ENCODE measurements at places on chromosomes 3 and 15.

- no peak for DNase-seq
Observed at GRCh38 chr3:102570511-102570910, 135.7 kb downstream of the ZPLD1 start.

DNA sequence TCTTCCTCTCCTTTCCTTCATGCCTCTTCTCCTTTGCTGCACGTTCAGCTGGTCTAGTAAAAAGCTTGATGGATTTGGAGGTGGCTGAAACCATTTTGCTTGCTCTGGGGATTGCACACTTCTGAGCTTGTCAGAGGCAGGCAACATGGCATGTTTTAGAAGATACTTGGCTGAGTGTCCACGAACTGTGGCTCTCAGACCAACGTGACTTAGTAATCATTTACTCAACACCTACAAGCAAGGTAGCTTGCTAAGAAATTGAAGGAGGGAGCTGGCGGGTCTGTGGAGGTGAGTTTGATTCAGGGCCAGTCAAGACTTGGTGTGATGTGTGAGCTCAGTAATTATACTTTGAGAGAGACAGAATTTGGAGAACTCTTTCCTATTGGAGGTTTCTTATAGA, 196.0 kb downstream of the LPP start:
- no peak for DNase-seq

DNA sequence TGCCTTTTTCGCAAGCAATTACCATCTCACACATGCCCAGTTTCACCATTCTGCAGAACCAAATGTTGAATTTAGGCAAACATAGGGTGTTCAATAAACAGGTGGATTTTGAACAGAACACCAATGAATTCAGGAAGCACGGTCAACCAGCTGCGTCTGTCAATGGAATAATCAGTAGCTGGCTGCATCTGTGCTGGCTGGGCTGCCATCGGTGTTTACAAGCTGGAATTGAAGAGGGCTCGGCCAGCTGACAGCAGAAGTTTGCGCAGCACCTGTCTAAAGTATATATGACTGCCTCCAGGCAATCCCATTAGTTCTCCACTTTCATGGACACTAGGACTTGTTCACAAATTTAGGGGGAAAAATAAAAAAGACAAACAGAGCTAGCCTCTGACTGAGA, 996.4 kb upstream of the CFAP20DC start:
- no peak for DNase-seq

DNA sequence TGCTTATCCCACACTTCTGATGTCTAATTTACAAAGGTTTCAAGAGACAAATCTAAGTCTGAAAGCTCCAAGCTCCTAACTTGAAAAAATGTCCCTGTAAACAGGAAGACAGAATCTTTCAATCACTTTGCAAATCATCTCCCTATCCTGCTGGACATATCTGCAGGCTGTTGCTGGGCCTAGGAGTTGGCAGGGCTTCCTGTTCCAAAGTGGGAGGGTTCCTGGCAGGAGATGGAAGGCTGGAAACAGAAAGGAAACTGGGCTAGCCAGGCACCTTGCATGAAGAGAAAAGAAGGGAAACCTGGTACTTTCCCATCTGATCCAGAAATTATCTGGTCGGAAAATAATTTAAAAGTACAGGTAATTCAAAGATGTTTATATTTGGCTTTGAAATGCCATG, 227.3 kb upstream of the IL12A start:
- DNase-seq = no peak

GRCh38 chr15:77759896-77760592, 127.3 kb upstream of the LINGO1 start:
- DNase-seq = no peak

DNA sequence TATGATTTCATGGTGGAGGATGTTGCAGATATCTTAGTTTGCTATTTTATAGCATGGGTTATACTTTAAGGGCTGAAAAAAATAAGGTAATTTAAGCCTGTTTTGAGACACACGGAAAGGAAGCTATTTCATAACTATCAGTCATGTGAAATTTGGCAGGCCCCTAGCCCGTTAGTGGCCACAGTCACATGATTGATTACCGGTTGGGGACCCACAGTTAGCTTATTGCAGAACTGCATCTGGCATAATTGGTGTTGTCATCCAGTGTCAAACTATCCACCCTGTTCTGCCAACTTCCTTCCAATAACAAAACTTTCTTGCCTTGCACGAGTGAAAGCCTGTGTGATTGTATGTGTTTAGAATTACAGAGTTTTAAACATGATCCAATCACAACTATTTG, 35.2 kb downstream of the FNDC3B start:
- no peak for DNase-seq

DNA sequence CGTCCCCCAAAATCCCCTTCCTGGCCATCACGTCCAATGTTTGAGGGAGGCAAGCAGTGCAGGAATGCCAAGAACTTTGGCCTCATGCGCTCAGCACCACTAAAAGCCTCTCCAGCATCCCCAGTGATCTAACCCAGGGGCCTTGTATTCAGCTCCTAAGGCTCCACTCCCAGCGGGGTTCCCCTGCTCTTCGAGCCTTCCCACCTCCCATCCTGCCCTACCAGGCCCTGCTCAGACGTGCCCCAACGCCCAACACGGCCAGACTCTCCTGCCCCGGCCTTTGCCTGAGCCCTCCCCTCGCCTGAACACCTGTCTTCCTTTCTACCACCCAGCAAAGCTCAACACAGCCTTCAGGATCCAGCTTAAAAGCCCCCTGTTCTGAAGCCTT, 30.5 kb downstream of the PLXND1 start:
- DNase-seq = no peak

DNA sequence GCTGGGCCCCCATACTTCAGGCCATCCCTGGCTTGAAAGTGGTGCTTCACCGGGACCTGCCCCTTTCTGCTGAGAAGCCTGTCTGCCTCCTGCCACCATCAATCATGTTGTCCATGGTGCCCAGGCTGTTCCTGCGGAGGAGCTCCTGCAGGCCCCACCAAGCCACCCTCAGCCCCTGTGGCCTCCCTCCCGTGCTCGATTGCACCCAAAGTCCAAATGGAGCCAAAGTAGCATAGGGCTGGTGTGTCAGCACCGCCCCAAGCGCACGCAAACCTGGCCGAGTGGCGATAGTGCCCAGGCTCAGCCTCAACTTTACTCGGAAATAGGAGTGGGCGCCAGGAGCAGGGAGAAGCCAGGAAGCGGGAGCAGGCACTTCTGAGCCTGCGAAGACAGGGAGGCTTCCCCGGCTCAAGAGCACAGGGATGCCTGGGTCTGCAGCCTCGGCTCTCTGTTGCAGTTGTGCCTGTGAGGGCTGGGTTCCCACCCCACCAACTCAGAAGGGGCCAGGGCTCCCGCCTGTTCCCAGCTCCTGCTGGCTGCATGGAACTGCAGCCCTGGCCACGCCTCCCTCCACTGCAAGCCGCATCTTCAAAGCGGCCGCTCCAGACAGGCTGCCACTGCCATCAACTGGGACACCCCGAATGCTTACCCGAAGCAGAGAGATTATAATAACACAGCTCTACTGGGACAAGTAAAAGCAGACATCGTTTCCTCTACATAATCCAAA, 203.0 kb downstream of the ARRDC4 start:
- no peak for DNase-seq

GRCh38 chr3:12730506-12731242, 28.4 kb downstream of the TMEM40 start:
- DNase-seq = no peak

- DNase-seq = no peak
Observed at GRCh38 chr15:42069025-42069424, 25.3 kb downstream of the PLA2G4D start.

DNA sequence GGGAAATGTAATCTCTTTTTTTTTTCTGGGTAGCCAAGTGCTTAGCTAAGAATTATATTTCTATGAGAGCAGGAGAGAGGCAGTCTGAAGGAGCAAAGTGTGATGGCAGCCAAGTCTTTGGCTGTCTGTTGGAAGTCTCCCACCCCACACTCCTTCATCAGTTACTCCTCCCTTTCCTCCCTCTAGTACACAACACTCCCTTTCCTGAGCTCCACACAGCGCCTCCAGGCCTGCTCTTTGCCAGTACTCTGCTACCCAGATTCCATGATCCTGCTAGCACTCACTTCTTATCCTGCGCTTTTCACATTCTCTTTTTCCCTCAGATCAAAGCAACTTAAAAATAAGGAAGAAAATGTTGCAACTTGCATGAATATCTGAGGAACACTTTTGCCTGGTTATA, 37.4 kb upstream of the SNRK start:
- DNase-seq = no peak

DNA sequence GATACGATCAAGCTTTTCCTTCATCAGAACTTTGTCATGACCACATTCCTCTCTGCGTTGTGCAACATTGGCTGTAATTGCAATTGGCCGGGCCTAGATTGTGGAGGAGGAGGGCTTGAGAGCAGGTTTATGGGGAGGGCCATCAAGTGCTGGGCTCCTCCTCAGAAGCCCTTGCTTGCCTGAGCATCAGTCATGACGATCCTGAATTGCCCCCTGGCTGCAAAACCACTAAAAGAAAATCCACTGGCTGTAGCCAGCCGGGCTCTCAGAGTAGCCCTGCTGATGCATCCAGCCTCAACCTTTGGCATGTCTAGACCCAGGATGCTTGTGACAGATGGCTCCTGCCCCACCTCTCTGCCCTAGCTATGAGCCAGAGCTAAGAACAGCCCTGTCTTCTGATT, 13.4 kb upstream of the TRH start:
- DNase-seq = no peak

DNA sequence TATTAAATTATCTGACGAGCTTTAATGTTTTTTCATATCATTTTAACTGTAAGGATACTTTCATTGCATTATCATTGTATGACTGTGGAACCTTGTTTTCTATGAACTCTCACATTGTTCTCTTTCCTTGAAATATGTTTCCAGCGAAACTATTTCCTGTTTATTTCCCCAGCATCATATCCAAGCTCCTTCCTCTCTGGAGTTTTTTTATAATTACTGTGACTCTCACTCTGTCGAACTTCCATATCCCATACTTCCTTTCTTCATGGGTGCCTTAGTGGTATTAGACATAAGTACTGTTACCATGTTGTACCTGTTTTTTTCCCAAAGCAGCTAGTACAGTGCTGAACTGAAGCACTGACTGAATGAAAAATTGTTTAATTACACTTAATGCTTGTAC, 373.6 kb upstream of the CNTN3 start:
- DNase-seq = no peak
